ENCODE measurements at places on chromosomes 3 and 15. TPM values are rescaled to one million over a fixed set of nuclear protein-coding genes. Genes with fewer than 3 reads are reported as not detected.

DET1 gene
- total RNA-seq: 2.2 TPM

NR2E3 gene
- total RNA-seq: not detected

CCDC54 gene
- not detected for total RNA-seq

NRROS gene
- 8.4 TPM for total RNA-seq

NMNAT3 gene
- 1.9 TPM for total RNA-seq

NR1D2 gene
- total RNA-seq: 113 TPM

ROPN1 gene
- total RNA-seq: not detected

PPP1R14D gene
- not detected for total RNA-seq

MOBP gene
- total RNA-seq: not detected

Measured in CD4-positive, alpha-beta T cell (primary cell).